Brain microvascular endothelial cell (primary cell): ENCODE measurements at places on chromosomes 6 and 20.

DNA sequence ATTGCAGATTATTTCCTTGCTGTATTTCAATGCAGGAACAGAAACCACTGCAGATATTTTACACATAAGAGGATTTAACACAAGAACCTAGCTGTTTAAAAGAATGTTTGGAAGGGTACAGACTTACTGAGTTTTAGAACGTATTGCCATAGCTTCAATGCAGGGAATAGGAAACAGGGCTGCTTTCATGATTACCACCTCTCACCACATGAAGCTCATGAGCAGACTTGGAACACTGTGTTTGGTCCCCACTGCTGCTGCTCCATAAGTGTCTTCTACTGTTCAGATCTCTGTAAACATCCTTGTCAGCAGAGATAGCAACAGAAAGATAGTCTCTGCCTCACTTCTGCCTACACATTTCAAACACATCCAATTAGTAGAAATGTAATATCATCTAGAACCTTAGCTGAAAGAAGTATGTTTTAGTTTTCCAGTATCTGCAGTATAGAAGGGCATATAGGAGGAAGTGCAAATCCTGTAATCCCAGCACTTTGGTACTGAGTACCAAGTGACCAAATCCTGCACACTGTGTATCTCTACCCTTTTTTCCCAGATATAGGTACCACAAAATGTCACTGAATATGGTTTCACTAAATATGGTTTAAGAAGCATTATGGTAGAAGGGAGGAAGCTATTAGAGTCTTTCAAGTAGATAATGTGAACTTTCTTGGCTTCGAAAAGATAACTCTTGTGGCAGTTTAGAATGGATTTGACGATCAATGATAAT lies 51.9 kb downstream of the STXBP5 start:
- no peak for DNase-seq

- no peak for DNase-seq
These were observed 21.3 kb downstream of the TAF11 start for GRCh38 chr6:34866509-34866908.

- no peak for DNase-seq
These were observed 96.1 kb downstream of the VEGFA start for GRCh38 chr6:43865932-43866645.

- no peak for DNase-seq
These were observed 32.4 kb upstream of the TCP11 start for GRCh38 chr6:35173427-35174087.

- no peak for DNase-seq
These were observed 205.3 kb downstream of the CD83 start for GRCh38 chr6:14322841-14323240.

DNA sequence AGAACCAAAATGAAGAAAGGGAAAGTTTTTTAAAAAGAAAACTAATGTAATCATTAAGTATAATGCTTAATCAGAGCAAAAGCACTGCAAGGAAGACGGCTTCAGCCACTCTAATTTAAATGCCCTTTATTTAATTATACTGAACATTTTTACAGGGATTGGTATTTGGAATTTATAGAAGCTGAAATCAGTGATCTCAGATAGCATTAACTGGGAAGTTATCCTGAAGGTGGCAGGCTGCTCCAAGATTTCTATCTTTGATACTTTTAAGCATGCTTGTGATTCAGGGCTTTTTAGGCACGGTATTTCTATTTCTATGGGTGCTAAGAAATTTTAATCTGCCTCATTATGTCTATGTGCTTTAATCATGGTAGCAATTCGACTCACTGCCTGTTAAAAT lies 1.3 kb upstream of the NDUFAF4 start:
- DNase-seq = peak; percentile 44

- DNase-seq = no peak
These were observed 34.1 kb downstream of the UTRN start for GRCh38 chr6:144319211-144319610.

DNA sequence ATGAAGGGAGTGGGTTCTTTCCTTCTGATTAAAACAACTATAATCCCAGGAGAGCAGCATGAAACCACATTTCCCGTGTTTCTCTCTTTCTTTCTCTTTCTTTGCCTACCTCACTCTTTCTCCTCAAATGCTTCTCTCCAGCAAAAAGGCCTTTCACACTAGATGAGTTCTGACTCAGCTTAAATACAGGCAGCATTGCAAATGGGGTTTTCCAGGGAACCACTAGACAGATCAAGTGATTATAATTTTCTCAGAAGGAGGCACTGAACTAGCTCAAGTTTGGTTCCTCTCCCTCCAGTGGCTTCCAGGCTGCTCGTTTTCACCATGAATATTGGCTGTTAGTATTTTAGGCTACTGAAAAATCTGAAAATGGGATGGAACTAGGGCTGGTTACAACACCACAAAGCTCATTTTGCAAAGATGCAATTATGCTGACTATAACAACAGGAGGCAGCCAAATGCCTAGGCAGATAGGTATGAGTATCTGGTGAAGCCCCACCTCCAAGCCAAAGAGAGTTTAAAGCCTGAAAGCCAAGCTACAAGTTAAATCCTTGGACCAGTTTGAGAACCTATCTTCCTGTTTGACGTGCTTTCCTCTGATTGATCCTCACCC lies 260.0 kb downstream of the MMUT start:
- DNase-seq = no peak

- DNase-seq = no peak
These were observed 109.6 kb downstream of the CARMIL1 start for GRCh38 chr6:25388776-25389175.

DNA sequence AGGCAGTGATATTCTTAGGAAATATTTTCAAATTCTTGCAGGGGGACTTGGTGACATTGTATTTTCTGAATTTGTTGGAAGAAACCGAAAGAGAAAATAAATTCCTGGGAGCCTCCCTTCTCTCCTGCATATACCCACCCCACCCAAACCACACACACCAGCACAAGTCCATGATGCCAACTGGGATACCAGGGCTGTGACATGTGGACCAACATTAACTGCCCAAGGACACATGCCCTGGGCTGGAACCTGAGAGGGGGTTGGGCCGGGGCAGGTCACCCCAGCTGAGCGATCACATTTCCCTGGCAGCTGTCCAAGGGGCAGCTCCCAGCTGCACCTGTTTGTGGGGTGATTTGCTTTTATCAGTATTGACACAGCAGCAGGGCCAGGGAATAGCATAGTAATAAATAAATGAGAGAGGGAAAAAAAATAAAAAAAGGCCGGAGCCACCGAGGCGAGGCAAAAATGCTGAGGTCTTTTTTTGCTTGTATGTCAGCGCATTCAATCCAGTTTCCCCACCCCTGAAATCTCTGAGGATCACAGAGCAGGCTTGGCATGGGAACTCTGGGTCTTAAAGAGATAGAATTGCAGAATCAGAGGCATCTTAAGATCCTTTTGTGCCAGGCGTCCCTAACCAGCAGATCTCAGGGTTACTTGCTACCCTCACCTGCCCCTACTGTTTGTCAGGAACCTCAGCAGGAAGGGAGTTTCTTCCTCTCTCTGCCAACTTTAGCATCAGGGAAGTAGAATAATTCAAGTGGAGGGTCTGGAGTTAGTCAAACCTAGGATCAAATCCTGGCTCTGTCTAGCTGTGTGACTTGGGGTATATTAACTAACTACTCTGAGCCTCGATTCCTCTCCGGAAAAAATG lies 66.5 kb upstream of the PIM1 start:
- DNase-seq = no peak

DNA sequence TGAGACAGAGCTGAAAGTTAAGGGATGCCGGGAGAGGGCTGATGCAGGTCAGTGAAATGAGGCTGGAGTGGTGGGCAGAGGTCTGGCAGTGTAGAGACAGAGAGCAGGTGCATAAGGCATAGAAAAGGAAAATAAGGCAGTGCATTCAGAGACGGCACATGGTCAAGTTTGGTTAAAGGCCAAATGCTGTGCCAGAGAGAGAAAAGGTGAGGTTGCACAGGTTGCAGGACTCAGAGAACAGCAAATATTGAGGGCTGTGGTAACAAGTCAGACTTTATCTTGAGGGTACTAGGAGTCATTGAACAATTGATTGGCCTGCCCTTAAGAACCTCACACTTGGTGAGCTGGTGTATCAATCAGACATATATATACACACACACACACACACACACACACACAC lies 102.9 kb upstream of the TSHZ2 start:
- no peak for DNase-seq

DNA sequence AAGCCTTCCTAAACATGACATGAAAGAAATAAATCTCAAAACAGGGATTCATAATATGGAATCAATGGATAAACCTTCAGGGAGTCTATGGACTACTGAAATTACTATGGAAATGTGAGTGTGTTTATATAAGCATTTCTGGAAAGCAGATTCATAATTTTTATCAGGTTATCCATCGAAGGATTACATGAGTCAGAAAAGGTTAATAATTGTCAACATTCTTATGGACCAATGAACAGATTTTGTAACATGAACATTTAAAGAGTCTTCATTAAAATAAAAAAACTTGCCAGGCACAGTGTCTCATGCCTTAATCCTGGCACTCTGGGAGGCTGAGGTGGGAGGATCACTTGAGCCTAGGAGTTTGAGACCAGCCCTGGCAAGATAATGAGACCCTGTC lies 84.8 kb downstream of the AHI1 start:
- DNase-seq = no peak
